ENCODE measurements at places on chromosomes 2 and 18.

GRCh38 chr2:123500346-123500745, 524.7 kb upstream of the CNTNAP5 start:
- no peak for DNase-seq

DNA sequence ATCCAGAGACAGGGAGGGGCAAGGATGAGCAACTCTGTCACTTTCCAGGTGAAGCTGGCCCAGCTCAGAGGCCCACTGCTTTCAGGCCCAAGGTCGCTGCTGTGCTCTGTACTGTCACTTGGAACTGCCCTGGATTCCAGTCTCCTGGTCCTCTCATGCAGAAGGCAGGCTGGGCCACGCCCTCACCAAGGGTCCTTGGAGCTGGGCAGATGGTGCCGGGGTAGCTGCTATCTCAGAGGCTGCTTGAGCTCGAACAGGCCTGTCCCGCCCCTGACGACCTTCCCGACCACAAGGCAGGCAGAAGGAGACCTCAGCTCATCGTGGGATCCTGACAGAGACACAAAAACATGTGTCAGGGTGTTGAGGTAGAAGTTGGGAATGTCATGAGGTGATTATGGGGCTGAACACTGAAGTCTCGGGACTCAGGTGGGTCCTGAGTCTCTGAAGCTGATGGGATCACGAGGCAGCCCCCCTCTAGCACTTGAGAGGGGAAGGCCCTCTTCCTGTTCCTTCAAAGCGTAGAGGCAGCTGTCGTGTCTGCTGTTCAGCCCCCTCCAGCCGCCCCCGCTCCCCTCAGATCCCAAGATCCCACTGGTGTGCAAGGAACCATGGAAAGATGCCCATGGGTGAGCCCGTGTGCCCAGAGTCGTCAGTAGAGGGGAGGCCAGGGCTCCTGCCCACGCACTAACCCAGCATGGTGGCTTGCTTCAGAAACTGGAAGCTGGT, 78.3 kb downstream of the POLR1A start:
- no peak for DNase-seq

DNA sequence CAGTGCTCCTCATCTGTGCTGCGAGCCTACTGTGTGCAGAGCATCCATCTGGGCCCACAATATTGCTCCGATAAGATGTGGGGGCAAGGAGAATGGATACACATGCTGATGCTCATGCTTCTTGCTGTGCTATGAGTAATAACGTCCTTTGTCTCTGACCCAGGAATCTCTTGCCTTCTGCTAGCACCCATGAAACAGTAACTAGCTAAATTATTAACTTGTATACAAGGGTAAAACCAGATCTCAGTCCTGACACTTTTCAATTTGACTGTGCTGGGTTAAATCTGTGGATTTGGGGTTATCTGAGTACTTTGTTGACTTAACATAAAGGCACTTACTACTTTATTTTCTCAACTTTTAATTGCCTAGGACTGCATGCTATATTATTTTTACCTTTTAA, 357.6 kb downstream of the SLC4A3 start:
- DNase-seq: no peak

- peak; percentile 3 for DNase-seq
Observed at GRCh38 chr2:132825601-132826000, 155.6 kb upstream of the LYPD1 start.

GRCh38 chr2:83172841-83173240, 1286.2 kb downstream of the SUCLG1 start:
- no peak for DNase-seq

DNA sequence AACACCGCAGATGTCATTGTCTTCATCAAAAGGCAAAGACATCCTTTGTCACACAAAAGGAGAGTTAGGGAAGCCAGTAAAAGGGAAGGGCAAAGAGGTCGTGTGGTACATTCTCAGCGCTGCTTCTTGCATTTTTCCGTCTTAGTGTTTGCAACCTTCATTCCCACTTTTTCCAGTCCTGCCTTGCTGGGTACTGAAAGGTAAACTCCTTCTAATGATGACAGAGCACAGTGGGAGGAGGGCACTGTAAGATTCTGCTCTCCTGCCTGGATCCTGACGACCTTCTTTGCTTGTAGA, 424.3 kb upstream of the MEX3C start:
- DNase-seq: no peak

- no peak for DNase-seq
Observed at GRCh38 chr18:59871711-59872362, 28.0 kb upstream of the PMAIP1 start.

- no peak for DNase-seq
Observed at GRCh38 chr2:44778221-44778654, 163.3 kb upstream of the SIX3 start.

GRCh38 chr2:160293391-160294091, 93.5 kb upstream of the ITGB6 start:
- no peak for DNase-seq
